ENCODE measurements at places on chromosomes 2 and 18.

DNA sequence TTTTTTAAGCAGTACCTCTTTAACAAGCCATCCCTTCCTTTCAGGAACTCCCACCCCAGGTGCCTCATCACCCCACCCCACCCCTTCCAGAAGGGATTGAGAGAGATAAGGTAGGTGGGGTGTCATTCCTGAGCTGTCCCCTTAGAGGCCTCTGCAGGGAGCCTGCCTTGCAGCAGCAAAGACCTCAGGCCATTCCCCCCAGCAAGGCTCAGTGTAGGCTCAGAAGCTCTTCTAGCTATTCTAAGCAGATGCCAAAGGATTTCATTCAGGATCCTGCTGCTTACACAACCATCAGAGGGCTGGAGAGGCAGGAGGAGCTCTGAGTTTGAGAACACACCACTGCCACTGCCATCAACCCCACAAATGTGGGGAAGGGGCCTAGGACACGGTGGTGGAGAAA is 5.8 kb upstream of the FIGLA start:
- no peak for DNase-seq

GRCh38 chr2:27647289-27647688 is 16.1 kb downstream of the SUPT7L start:
- no peak for DNase-seq

GRCh38 chr2:207938886-207939285 is 86.4 kb downstream of the PLEKHM3 start:
- DNase-seq: no peak

GRCh38 chr2:120398051-120398995 is 52.4 kb downstream of the INHBB start:
- DNase-seq: no peak

GRCh38 chr18:23380001-23380550 is 73.0 kb upstream of the RIOK3 start:
- no peak for DNase-seq

DNA sequence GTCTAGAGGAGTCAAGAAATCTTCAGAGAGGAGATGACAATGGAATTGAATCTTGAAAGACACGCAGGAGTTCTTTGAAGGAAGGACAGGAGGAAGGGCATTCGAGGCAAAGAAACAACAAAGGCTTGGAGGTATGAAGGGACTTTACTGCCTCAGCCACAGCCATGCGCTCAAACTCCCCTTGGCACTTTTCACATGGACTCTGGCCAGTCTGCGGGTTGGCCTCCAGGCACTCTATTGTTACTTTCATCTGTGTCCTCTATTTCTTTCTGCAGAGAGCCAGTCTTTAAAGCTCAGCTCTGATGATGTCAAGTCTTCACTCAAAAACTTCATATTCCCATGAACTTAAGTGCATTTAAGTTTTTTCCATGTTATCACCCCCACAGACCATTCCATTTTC is 95.4 kb downstream of the ZAP70 start:
- DNase-seq: no peak

- DNase-seq: no peak
Measured at GRCh38 chr2:181955010-181955409, 30.6 kb upstream of the PPP1R1C start.

DNA sequence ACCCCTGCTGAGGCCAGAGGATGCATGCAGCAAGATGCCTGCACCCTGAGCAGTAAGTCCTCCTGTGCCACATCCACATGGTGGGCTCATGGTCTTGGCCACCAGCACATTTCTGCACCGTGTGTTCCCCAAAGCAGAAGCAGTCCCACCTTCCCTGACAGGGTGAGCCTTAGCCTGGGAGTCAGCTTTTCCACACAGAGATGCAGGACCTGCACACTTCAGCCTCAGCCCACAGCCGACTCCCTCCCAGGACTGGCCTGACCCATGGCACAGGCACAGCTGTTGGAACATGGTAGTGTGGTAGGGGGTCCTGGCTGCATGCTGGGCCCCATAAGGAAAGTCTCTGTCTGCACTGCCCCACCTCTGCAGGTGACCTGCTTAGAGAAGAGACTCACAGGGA is 5.0 kb downstream of the SNED1 start:
- DNase-seq: no peak

GRCh38 chr2:203594541-203594940 is 59.4 kb upstream of the RAPH1 start:
- DNase-seq: no peak

- no peak for DNase-seq
Measured at GRCh38 chr2:233140978-233141377, 80.8 kb downstream of the INPP5D start.

- DNase-seq: peak; percentile 11
Measured at GRCh38 chr2:11681722-11682589, 12.0 kb upstream of the NTSR2 start.

GRCh38 chr2:177816766-177817165 is 255.8 kb downstream of the PDE11A start:
- no peak for DNase-seq

GRCh38 chr2:42087857-42088195 is 40.0 kb downstream of the PKDCC start:
- DNase-seq: no peak

DNA sequence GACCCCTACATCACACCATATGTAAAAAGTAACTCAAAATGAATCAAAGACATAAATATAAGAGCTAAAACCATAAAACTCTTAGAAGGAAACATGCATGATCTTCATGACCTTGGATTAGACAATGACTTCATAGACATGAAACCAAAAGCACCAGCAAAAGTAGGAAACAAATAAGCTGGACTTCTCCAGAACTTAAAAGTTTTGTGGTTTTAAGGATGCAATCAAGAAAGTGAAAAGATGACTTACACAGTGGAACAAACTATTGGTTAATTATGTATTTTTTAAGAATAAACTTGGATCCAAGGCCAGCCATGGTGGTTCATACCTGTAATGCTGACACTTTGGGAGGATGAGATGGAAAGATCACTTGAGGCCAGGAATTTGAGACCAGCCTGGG is 150.2 kb downstream of the GALNT1 start:
- DNase-seq: no peak

DNA sequence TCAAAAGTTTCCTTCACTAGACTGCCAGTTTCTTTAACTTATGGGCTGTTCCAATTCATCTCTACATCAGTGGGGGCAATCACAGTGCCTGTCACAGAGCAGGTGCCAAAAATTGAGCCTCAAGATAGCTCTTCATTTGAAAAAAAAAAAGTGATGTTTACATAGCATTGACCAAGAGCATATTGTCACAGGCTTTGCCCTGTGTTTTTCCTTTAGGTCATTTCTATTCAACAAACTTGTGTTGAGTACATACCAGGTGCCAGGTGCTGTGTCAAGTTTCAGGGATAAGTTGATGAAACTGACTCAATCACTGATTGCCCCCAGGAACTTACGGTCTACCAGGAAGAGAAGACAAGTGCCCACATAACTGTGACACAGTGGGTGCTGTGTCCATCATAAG is 22.2 kb upstream of the NT5C1B start:
- DNase-seq: no peak

- no peak for DNase-seq
Measured at GRCh38 chr2:64905338-64906024, 83.7 kb upstream of the SLC1A4 start.

GRCh38 chr2:36520431-36520830 is 77.5 kb downstream of the FEZ2 start:
- DNase-seq: no peak

GRCh38 chr2:190887089-190887488 is 6.5 kb downstream of the GLS start:
- DNase-seq: no peak

DNA sequence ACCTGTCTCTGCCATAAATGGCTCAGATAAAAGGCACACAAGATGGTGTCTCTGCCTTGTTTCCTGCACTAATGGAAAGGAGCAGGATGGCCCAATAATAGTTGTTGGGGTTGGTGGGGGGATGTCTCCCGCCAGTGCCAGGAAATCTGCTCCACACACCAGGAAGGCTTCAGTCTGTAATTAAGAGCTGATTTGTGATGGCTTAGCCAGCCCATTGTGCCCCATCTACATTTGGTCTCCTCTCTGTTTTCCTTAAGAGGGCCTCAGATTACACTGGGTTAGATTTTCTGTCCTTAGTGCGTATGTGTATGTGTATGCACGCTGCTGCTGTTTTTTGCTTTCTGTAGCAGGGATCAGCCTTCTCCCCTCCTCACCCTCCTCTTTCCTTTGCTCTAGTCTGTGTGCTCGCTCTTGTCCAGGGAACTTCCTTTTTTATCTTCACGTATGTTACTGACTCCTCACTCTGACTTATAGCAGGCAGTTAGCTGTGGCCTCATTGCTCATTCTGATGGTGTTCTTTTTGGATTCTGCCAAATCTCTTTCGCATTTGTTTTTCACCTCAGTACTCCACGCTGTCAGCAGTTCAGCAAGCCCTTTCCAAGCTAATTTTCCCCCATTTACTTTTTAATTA is 33.4 kb upstream of the MGAT5 start:
- no peak for DNase-seq

- no peak for DNase-seq
Measured at GRCh38 chr18:45571714-45572113, 43.6 kb upstream of the SLC14A2 start.

DNA sequence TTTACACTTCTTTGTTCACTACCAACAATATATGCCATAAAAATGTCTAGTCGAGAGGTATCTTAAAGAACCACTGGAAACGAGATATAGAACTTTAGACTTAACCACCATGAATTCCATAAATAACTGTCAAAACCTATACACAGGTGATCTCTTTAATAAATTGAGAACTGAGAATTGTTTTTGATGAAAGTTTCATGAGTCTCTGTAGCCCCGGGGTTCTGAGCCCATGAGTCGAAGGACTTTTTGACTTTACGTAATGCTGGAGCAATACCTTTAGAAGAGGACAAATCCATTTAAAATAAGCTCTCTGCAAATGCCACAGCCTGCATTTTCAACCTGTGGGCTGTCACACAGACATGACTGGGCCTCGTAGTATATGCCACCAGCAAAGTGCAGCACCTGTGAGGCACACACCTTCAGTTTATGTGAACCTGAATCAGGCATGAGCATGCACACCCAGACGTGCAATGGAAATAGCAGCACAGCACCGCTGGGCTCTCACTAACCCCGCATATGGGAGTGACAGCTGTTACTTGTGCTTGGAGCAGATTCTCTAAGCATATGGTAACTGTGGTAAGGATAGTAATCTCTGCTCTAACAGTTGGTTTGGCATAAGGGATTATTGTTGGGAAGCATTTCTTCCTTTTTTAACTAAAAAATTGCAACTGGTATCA is 383.2 kb downstream of the SOCS6 start:
- no peak for DNase-seq

- no peak for DNase-seq
Measured at GRCh38 chr2:85915606-85916303, 27.0 kb upstream of the ST3GAL5 start.

DNA sequence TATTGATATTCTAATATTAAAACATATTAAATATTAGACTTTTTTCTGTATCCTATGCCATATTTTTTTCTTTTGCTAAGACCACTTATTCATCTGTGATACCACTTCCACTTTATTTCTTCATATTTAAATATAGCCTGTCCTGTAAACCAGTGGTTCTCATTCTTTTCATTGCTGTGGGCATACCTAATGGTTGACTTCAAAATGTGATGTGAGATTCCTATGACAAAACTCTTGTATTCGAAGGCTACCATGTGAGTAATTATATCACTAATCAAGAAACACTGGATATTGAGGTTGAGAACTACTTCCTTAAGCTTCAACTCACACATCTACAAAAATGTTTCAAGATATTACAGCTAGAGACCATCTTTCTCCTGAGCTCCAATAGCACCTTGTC is 3.6 kb downstream of the SCRN3 start:
- DNase-seq: no peak

GRCh38 chr18:28080876-28081300 is 96.0 kb downstream of the CDH2 start:
- DNase-seq: no peak

DNA sequence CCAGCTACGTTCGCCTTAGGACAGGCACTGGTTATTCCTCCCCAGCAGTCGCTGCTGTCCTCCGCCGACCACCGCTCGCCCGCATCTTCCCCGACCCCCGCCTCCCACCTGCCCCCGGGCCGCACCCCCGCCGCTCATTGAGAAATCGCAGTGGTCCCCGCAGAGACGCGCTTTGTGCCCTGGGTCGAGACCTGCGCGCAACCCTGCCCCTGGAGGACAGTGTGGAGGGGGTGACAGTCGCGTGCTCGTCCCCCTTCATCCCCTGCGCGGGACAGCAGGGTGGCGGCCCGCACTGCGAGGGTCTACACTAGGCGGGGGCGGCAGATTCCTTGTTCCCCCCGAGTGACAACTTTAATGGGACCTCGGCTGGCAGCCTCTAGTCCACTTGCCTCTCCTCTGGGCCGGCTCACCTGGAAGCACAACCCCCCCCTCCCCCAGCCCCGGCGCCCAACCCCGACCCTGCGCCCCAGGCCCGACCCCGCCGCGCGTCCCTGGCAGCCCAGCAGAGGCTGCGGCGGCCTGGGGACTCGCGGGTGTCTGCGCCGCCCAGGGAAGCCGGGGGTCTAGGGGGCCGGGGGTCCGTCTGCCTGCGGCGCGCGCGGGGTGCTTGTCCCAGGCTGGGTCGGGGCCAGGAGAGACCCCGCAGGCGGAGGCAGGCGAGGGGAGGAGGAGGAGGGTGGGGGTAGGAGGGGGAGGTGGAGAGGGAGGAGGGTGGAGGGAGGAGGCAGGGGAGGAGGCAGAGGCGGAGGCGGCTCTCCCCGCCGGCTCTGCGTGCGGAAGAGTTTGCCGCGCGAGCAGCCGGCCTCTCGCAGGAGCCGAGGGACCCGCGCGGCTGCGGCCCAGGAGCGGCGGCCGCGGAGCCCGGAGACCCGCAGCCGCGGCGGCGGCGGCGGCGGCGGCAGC is at the start of gene NPAS2:
TSS of gene NPAS2 (plus strand) at position 770 of the 903 bp plus-strand sequence. CDS start 84,616 bp downstream, outside the sequence.
- DNase-seq: no peak

- no peak for DNase-seq
Measured at GRCh38 chr2:215979620-215980019, 33.7 kb downstream of the MREG start.

DNA sequence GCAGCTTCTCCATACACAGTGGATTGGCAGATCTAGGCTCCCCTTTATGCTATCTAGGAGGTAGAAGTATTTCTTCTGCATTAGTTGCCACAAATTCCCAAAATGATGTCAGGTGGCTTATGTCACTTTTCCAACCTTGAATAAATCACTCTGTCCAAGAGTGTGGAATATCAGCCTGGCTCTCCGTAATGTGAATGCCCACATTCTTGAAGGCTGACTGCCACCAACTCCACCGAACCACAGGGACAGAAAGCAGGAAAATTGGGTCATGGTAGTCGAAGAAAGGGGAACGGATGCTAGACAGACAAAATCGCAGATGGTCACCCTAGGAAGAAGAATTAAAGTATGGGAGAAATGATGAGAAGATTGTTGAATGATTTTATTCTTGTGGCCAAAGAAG is 624.9 kb upstream of the CDH2 start:
- DNase-seq: no peak
